ENCODE measurements at places on chromosomes 6 and 20.

- no peak for DNase-seq
Measured at GRCh38 chr6:73250016-73250415, 13.0 kb downstream of the KHDC1 start.

DNA sequence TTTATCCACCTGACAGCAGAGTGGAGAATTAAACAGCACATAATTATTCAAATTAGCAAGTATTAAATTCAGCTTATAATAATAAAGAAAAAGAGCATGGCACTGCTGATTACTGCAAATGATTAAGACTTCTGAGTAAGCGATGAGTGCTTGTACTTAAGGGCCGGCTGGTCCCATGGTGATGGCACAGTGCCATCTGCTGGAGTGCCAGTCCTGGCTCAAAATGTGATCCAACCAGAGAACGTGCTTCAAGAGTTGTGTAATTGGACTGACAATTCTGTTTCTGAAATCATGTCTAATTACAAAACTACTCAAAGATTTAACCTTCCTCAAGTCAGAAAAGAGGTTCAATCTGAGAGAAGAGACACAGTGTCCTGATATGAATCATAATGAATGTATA is 181.6 kb upstream of the RGS17 start:
- DNase-seq, result no peak

DNA sequence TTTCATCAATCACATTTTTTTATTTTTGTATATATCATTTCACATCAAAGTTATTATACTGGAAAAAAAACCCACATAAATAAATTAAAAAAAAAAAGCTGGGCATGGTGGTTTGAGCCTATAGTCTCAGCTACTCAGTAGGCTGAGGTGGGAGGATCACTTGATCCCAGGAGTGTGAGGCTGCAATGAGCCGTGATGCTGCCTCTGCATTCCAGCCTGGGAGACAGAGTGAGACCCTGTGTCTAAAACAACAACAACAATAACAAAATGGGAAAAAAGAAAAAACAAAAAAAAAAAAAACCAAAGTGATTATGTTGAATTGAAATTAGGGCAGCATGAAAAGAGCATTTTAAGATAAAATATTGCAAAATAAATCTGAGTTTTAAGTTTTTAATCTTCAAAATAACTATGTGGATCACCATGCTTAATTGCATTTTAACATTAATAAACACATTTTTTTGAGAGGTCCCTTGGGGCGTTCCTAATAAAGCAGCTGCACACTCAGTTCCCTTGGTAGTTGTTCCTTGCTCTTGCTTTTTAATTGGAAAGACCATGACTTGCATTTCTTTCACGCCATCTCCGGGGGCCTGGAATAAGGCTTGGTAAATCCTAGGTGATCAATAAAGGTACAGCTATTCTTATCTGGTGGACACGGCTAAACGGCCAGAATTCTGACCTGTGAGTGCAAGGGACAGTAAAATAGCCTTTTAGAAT is 15.1 kb downstream of the NOX3 start:
- no peak for DNase-seq

DNA sequence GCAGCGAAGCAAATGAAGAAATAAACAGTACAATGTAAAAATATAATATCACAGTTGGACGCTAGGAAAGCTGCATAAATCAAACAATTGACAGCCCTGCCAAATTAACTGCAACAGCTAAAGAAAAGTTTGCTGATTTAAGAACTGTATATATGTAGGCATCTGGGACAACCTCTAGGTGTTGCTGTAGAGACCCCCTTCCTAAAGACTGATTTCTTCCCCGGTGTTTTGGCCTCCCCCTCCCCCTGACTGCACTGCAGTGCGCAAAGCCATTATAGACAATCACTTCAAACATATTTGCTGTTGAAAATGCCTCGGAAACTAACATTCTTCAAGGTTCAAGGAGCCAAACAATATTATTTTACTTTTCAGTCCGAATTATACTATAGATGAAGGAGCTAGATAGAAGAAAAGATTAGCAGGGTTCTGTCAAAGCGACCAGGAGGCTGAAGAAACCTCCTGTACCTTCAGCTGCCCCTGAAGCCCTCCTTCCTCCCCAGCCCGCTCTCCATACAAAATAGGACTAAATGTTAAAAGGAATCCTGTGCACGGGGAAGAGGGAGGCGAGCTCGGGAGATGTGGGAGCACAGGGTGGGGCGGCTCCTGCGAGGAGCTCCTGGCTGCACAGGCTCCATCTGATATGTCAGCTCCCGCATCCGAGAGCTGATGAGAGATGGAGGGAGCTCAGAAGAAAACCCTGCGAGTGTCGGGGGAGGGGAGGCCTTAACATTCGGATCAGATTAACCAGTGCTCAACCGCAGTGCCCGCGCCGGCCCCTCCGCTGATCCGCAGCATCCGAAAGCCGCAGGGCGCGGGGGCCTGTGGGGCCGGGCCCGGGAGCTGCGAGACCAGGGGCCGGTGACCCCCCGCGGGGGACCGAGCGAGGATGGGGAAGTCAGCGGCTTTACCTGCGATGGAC is 822 bp downstream of the ELOVL4 start:
- no peak for DNase-seq

DNA sequence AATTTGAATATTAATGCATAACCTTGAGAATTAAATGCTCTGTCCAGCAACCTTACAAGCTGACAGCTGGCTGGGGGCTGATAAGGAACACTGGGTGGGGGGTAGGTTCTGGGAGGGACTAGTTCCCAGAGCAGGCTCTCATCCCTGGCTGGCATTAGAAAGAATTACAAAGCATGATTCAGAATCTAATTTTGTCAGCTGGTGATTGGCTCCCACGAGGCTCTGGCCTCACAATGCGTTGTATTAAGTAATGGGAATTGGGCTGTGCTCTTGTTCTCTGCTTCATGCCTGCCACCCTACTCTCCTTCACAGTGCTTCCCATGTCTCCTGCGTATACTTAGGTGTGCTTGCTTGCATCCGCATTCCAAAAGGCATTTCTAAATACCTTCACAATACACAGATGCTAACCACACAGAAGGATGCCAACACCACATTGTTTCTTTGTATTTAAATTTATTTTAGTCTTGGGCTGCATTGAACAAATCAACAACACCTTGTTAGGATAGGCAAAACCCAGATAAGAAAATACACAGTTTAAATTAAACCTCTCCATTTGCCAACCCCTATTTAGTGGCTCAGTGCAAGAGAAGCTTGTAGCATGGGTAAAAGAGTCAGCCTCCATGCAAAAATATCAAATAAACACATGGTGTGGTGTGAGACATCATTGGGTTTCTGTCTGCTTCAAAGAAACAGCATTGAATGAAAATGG is 434.5 kb upstream of the JAG1 start:
- no peak for DNase-seq

GRCh38 chr6:110340392-110340965 is 17.7 kb downstream of the METTL24 start:
- no peak for DNase-seq

DNA sequence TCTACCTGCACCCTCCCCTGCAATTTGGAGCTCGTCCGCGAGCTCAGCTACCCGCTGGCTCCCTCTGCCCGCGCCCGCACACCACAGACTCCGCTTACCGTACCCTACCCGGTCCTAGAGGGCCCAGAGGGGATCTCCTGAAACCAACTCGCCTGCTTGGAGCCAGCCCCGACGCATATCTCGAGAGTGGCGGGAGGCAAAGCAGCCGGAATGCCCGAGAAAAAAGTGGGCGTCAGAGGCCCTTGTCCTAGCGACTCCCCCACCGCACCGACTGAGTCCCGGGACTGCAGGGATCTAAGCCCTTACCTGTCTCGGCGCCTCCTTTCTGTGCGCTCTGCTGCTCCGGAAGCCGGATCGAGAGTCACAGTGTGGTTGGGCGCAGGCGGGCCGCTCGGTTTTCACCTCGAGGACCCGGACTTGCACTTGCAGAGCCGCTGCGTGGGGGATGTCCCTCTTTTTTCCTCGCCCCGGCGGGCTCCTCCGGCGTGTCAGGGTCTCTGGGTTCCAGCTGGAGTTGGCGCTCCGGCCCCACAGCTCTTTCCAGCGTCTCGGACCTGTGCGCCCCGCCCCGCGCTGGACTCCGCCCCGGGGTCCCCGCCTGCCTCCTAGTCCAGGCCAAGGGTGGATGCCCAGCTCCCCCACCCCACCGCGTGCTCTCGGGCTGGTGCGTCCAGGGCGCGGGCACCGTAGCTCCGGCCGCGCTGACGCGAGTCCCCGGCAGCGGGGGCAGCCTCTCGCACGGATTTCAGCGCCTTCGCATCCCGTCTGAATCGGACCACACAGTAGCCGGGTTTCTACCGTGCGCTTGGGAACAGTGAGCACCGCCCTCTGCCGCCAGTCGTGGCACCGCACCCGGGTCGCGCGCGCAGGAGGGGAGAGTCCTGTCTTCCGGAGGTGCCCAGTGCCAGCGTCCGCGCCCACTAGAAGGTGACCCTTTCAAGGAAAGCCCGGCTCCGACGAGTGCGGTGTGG is at the start of gene PROKR2:
Gene PROKR2 (minus strand): TSS at position 767 of the 971 bp plus-strand sequence. CDS start 2,585 bp downstream, outside the sequence.
- no peak for DNase-seq

DNA sequence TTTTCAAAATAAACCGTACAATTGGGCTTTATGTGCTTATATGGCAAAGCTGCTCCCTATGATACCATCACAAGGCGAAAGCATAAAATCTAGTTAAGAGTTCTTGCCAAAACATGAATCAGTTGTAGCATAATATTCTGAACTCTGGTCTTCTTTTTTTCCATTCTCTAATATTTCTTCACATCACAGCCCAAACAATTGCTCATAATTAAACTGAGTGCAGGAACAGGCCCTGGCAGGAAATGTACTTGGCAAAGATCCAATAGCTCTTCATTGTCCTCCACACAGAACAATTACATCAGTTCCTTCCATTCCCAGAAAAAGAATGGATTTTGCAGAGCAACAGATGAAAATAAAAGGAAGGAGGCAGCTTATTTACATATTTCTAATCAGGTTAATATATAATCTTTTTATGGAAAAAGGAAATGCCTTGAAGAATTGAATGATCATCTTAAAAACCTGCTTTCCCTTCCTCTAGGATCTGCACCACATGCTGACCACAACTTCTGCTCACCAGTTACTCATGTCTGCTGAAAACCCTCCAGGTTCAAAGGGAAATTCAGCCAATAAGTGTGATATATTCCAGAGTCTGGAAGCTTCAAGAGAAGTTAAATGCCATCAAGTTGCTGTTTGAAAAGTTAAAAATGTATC is 123.3 kb upstream of the COL21A1 start:
- no peak for DNase-seq

- DNase-seq, result no peak
Measured at GRCh38 chr6:138963531-138963930, 24.5 kb downstream of the REPS1 start.

GRCh38 chr6:70292193-70292592 is 10.7 kb downstream of the COL9A1 start:
- no peak for DNase-seq

DNA sequence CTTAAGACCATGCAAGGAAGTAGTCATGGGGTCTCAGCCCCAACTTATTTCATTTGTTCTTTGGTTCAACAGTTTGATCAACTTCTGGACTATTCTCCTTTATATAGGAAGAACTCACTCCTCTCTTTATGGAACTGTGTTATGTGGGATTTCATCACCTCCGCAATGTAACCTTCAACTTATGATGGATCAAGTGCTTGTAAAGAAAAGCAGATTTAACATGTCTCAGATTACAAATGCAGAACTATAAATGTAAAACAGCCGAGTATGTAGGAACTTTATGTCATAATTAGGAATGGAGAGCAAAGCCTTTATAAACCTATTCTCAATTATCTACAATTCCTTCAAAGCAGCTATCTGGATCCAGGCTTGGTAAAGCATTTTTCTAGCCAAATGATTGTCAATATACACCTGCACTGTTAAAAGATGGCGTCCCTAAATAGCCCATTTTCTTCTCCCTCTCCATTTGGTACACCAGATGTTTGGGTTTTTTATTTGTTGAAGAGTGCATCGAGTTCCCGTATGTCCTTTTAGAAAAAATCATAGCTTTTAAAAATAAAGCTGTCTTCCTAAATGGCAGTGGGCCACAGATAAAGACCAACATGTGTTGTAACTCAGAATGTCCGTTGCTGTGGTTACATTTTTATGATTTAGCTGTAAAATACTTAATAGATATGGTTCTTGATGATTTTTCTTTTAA is 985.1 kb upstream of the SLC35B3 start:
- DNase-seq, result no peak

GRCh38 chr20:44858606-44859360 is 26.7 kb upstream of the YWHAB start:
- DNase-seq, result no peak

GRCh38 chr6:51533962-51534361 is 553.5 kb downstream of the PKHD1 start:
- no peak for DNase-seq

DNA sequence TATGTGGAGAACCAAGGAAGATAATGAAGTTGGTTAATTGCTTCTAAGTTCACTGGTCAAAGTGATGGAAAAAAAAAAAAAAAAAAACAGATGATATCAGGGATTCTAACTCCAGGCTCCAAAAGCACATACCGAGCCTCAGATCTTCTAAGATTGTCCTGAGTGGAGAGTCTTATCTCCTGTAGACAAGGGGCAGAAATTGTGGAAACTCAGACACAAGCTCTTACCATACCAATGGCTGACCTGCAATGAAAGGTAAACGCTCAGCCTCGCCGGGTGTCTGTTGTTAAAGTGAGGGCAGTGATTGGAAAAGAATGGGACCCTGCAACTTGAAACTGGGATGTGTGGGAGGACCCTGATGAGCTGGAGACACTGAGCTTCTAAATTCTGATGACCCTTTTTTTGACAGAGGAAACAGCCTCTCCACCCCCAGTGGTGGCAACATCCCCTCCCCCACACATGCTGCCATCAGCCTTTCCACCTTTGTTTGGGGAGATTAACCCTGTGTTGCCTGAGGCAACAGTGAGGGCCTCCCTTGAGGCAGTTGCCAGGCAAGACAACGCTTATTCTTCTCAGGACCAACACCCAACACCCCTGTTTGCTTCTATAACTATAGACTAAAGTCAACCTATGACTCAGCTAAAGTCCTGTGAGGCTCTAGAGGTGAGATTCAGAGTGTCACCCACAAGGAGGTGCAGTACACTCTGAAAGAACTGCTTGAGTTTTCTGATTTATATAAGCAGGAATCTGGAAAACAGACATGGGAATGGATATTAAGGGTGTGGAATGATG is 154.0 kb downstream of the THBS2 start:
- DNase-seq, result no peak

- no peak for DNase-seq
Measured at GRCh38 chr20:63696306-63696627, 185 bp upstream of the TNFRSF6B start.

- no peak for DNase-seq
Measured at GRCh38 chr6:13229205-13230085, 98.9 kb downstream of the TBC1D7 start.

DNA sequence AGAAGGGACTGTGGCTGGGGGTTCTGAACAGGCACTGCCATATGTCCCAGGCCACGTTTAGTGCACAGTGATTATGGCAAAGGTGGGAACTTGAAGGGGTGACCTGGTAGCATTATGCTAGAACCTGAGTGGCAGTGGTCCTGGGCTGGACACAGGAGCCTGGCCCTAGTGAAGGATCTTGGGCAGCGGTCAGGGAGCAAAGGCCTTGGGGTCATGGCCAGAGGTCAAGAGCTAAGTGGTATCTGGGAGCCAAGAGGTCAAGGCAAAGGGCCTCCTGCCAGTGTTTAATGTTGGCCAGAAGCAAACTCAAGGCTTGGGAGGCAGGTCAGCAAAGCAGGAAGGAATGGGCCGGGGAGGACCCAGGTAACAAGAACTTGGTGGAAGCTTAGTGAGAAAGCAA is 254.5 kb downstream of the CDH26 start:
- DNase-seq, result no peak

GRCh38 chr20:16760431-16761304 is 12.5 kb downstream of the OTOR start:
- no peak for DNase-seq

Measured in stimulated activated CD4-positive, alpha-beta T cell treated with anti-CD3 and anti-CD28 coated beads, Interleukin-1b, Interleukin-23, amount 100 ng/mL, for 1 hour (primary cell).